Omental fat pad (tissue), 4 donors: ENCODE measurements at places on chromosomes 7 and 10.

DNA sequence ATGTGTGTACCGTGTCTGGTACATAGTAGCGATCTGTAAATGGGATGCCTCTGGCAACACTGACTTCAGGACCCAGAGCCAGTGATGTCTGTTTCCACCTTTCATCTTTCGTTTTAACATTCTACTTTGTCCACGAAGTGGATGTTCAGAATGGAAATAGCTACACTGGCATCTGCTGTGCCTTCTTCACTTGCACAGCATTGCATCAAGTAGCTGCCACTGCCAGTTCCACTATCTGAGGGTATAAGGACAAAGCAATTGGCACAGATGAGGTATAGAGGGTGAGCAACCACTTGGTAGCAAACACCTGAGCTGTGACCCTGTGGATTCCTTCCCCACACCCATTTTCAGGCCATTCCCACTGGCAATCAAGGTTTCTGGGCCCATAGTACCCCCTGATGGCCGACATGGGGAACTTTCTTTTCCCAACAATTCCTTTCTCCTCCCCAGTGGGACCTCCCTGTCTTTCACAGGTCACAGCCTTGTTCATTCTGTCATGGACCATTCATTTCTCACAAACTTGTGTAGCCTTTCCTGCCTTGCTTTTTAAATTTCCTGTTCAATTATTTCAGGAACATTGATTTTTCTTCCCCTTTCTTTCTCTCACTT lies 4.0 kb downstream of the ITGA8 start:
- no peak for DNase-seq

DNA sequence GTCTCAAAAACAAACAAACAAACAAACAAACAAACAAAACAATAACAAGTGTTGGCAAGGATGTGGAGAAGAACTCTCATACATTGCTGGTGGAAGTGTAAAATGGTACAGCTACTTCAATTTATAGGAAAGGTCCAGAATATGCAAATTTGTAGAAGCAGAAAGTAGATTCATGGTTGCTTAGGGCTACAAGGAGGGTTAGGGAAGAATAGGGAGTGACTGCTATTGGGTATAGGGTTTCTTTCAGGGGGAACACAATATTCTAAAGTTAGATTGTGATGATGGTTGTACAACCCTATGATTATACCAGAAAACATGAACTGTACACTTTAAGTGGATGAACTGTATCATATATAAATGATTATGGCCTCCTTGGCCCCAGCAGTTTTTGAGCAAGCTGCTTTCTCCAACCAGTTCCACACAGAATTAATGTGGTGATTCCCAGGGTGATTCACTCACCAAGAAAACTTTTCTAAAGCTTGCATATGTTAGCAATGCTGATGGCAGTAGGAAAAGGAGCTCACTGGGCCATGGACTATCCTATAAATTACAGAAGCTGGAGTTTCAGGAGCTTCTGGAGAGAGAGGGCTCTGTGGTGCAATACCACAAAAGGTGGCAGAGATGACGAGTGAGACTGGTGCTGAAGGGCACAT lies 52.8 kb upstream of the KCNIP2 start:
- no peak for DNase-seq

DNA sequence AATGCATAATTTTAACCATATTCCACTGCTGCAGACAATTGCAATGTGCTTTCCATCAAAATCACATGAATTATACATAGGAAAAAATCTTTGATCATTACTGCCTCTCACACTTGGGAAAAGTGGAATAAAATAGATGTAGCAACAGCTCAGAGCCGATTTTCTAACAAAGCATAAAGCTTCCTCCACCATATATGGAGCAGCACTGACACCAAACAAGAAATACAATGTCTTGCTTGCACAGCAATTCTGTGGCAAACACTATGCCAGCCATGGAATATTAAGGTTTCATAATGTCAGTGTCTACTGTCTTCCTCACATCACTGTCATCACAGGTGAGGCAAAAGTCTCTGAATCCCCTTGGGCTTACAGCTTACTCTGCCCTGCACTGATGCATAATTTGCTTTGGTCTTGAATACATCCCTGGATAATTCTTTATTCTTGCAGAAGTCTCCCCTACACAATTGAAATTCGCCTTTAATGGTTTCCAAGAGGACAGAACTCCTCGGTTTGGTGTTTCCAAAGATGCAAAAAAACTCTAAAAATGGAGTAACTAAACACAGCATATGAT lies 198.5 kb downstream of the CACNA2D1 start:
- DNase-seq, result no peak

GRCh38 chr10:113620511-113620910 lies 43.3 kb downstream of the NRAP start:
- DNase-seq, result no peak

DNA sequence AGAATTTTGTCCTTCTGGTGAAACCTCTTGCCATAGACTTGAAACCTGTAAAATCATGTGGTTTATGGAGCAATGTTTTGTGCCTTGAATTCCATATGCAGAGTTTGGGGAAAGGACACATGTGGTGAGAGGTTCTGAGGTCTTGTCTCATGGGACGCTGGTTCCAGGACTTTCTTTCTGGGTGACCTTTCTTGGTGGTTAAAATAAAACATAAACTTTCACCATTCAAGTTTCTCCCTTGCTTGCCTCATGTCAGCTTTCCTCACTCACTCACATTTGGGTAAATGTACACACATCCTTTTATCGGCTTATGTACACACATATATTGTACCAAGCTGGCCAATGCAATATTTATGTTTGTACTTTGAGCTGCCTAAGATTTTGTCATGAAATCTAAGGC lies 144.9 kb upstream of the CELF2 start:
- DNase-seq, result no peak

GRCh38 chr10:34702982-34703381 lies 112.1 kb downstream of the PARD3 start:
- DNase-seq, result no peak

DNA sequence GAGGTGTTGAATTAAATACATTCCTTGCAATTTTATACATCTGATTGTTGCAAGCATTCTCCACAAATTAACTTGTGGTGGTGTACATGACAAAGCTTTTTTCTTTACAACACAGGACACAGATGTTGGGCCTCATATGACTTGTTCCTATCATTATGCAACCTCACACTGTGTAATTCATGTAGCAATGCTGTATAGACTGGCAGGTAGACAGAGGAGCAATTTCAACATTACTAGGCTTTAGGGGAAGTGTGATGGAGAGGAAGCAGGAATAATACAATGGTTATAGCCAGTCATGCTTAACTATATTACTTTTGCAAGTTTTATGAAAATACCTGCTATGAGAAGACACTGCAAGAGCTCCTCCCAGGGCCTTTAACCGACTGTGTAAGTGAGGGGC lies 832.1 kb downstream of the CNTNAP2 start:
- DNase-seq, result no peak

- DNase-seq, result no peak
Measured at GRCh38 chr7:120793213-120793936, 64.6 kb downstream of the TSPAN12 start.

- no peak for DNase-seq
Measured at GRCh38 chr7:3691478-3692158, 390.6 kb downstream of the SDK1 start.

DNA sequence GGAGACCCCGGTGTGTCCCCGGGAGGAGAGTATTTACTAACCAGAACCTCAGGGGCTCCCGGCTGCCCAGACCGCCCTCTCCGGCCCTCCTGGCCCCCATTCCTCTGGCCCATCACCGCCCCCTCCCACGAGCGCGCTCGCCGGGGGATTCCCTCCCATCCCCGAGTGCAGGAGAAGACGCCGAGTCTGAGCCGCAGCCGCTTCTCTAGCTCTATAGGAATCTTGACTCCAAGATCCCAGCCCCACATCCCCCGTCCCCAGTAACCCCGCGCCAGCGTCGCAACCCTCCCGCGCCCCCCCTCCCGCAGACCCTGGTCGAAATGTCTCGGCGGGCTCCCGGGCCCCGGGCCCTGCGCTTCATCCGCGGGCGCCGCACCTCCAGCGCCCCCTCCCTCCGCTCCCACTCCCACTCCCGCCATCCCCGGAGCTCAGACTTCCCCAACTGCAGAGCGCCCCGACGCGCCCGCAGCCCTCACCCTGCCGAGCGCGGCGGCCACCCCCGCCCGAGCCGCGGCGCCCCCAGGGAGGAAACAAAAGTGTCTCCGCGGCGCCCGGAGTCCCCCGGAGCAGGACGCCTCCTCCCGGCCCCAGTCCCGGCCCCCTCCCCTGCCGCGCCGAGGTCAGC lies 541 bp downstream of the ELMO1 start:
- no peak for DNase-seq

DNA sequence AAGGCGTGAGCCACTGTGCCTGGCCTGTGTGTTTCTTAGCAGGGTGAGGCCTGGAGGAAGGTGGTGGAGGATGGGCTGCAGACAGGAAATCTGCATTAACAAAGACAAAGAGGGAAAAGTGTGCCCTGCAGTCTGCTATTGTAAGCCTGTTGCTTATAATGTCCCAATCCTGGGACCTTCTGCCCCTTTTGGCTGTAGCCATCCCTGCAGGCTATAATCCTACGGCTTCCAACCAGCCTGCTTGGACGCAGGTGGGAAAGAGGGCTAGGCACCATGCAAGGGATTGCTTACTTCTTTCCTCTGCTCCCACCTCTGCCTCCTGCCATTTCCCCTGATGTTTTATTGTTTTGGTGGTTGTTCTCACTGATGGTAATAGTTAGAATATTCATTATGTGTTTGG lies 434.3 kb downstream of the PLXNA4 start:
- no peak for DNase-seq

GRCh38 chr7:157625973-157626742 lies 289.4 kb downstream of the DNAJB6 start:
- no peak for DNase-seq

- no peak for DNase-seq
Measured at GRCh38 chr7:36507475-36508440, 118.1 kb downstream of the ANLN start.

- no peak for DNase-seq
Measured at GRCh38 chr7:92260248-92260781, 14.5 kb downstream of the ANKIB1 start.

DNA sequence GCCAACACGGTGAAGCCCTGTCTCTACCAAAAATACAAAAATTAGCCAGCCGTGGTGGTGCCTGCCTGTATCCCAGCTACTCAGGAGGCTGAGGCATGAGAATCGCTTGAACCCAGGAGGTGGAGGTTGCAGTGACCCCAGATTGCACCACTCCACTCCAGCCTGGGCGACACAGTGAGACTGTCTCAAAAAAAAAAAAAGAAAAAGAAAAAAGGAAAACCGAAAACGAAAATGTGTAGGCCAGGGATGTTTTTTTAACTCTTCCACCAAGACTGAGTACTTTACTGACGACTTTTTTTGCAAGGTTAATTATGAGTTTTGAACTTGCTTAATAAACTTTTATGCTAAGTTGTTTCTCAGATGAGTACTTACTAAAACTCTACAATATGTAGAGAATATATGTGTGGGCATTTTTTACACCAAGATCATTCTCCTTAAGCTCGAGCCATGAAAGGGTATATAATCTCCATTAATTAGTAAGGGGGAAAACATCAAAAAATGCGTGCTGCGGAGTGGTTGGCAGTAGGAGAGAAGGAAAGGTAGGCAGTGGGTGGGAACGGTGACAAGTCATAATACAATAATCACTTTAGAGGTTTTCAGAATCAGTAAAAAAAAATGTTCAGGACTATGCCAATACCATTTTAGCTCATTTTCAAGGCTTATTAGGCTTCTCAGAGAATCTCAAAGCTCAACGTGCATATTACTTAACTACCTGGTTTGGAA lies 8.6 kb upstream of the ADRB1 start:
- DNase-seq, result no peak

DNA sequence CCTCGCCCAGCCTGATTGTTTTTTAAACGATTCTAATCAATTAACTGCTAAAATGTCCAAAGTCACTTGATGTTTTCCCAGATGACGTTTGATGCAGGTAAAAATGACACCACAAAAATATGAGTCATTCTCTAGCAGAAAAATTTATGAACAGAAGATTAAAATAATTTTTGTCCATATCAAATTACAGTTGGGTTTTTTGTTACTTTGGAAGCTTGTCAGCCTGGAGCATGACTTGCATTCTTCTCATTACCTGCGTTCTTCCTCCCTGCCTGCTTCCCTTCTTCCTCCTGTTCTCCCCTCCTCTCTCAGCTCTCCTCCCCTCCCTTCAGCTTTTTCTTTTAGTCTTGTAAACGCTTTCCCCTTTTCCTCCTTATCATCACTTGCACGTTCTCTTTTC lies 18.7 kb downstream of the IL15RA start:
- no peak for DNase-seq

- no peak for DNase-seq
Measured at GRCh38 chr7:55536619-55537457, 35.5 kb downstream of the VOPP1 start.

- DNase-seq, result no peak
Measured at GRCh38 chr10:122267849-122268737, 3.0 kb upstream of the BTBD16 start.

- no peak for DNase-seq
Measured at GRCh38 chr10:132174237-132174636, 12.5 kb upstream of the DPYSL4 start.

- no peak for DNase-seq
Measured at GRCh38 chr7:153193144-153193595, 433.6 kb downstream of the ACTR3B start.

DNA sequence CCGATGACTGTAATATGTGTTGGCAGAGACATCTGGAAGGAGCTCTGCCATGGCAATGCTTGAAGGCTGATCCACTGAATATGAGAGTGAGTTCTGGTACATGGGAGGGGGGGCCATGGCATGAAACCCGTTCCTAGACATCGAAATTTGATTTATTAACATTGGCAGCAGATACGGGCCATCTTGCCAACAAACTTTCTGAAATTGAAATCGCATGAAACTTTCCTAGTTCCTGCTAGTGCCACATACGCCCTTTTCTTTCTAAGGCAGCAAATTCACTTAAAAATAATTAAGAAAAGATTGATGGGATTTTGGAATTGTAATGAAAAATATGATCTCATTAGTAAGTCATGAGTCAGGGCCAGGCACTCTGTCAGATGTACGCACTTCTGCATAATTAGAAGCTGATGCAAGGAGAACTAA lies 91.8 kb upstream of the KMT2C start:
- DNase-seq, result no peak

DNA sequence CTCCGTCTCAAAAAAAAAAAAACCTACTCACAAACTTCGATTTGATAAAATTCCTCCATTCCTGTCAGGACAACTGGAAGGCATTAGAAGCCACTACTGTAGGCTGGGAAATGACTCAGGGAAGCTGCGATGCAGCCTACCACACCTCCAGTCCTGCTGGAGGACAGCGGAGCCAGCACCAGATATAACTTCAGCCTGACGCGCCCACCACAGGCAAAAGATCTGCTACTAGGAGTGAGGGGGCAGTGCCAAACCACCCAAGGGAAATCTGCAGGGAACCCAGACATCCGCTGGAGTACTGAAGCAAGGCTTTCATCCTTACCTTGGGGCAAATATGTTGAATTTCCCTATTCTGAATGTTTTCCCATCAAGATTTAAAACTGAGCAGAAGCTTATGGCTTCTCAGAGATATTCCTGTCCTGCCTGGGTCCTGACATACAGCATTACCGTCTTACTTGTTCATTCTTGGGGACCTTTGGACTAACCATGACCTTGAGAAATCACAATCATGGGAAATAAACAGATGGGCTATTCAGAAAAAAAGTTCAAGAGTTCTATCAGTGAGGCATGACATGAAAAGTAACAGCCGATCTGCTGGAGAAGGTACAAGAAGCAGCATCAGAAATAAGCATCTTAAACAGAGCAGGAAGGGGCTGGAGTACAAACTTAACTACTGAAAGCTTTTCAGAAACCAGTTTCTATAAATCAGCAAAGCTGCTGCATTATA lies 20.4 kb downstream of the BCCIP start:
- no peak for DNase-seq
